NCI-H524 treated with DMSO at 0.1 percent for 48 hours (cell line): ENCODE measurements at places on chromosomes 11 and 22.

- peak; percentile 20 for DNase-seq
These were observed 34.4 kb upstream of the ZBED5 start for GRCh38 chr11:10892250-10892649.

- no peak for DNase-seq
These were observed 3.6 kb downstream of the PATZ1 start for GRCh38 chr22:31342389-31343140.

DNA sequence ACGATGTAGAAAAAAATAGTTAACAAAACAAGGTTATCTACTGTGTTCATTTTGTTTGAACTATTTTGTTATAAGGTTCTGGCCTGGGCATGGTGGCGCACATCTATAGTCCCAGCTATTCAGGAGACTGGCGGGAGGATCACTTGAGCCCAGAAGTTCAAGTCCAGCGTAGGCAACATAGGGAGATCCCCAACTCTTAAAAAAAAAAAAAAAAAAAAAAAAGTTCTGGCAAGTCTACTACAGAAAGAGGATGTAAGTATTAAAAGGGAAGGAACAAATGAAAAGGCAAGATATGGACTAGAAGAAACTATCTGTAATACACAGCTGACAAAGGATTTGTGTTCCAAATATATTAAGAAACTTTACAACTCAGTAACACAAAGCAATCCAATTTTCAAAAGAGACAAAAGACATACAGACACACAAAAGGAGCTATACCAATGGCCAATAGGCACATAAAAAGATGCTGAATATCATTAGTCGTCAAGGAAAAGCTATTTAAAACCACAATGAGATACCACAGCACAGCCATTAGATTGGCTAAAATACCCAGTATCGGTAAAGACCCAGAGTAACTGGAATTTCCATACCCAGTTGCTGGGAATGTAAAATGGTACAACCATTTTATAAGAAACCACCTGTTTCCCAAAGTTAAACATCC lies 27.4 kb downstream of the RRAS2 start:
- DNase-seq, result no peak

- DNase-seq, result no peak
These were observed 2.9 kb downstream of the RPL3 start for GRCh38 chr22:39316440-39317083.

GRCh38 chr11:36499315-36499714 lies 10.8 kb downstream of the TRAF6 start:
- DNase-seq, result no peak

- no peak for DNase-seq
These were observed 3.8 kb downstream of the KCNC1 start for GRCh38 chr11:17738151-17738973.

DNA sequence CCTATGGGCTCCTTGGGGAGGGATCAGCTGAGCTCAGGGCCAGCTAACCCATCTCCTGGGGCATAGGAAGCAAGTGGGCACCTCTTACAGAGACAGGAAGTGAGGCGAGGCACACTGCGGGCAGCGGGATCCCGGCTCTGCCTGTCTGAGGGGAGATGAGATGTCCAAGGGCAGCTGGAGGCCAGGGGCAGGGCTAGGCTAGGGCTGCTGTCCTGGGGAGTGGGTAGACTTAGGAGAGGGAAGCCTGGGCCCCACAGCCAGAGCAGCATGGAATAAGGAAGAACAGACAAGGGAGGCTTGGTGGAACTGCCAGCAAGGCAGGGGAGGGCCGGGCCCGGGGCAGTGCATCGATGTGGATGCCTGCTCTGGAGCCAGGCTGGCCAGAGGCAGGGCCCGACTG lies 76.3 kb downstream of the MORC2 start:
- no peak for DNase-seq

DNA sequence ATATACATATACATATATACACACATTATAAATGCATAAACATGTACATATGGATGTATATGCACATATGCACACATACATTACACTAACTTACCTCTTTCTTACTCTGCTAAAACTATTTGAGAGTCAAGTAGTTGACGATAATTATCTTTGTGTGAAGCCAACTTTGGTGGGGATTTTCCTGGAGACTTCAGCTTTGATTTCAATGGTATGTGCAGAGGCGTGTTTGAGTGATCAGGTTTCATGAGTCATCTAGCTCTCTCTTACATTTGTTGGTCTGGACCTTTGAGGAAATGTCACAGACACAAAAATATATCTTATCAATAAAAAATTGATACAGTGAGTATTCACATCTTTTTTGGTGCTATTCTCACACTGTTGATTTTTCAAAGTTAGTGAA lies 769.1 kb upstream of the LUZP2 start:
- DNase-seq, result no peak

DNA sequence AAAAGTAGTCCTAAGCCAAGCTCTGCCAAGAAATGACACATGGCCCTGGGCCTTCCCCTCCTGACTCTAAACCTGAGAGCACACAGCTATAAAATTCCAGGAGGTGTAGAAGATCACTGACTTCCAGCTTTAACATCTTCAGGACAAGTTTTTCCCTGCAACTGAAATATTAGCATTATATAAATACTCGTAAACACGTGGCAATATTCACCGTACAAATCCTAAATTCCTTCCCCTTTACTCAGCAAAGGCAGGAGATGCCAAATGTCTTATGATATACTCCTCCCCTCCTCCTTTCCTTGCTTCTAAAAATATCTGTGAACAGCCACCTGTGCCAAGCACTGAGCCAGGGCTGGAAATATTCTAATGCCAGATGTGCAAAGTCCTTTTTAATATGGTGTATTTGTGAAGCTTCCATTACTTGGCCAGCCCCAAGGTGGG lies 194.0 kb downstream of the LARGE1 start:
- DNase-seq, result no peak

DNA sequence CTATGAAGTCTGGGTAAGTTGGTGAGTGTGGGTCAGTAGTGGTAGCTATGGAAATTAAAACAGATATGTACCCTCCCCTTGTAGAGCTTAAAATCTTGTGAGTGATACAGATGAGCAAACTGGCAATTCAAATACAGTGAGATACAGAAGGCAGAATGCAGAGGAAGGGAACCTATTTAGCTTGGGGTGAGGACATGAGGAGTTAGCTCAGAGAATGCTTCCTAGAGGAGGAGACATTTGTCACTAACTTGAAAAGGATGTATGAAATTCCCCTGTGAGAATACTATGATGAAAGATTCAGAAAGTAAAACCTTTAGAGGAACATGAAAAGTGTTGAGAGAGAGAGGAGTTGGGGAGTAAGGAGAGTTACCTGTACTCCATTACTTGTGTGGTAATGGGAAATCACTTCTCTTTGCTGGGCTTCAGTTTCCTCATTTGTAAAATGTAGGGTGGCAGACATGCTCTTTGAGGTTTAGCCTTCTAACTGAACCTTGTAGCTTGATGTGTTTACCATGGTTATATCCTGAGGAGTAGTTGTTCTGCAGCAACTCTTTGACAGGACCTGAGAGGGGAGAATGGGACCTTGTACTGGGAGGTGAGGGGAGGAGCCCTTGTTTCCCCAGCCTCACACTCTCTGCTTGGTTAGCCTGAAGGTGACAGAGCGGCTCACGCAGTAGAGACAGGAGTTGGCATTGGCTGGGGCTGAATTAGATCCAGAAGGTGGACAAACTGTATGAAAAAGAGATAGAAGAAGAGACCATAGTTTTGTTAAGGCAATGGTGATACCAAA lies 17.9 kb downstream of the SWAP70 start:
- DNase-seq, result no peak

DNA sequence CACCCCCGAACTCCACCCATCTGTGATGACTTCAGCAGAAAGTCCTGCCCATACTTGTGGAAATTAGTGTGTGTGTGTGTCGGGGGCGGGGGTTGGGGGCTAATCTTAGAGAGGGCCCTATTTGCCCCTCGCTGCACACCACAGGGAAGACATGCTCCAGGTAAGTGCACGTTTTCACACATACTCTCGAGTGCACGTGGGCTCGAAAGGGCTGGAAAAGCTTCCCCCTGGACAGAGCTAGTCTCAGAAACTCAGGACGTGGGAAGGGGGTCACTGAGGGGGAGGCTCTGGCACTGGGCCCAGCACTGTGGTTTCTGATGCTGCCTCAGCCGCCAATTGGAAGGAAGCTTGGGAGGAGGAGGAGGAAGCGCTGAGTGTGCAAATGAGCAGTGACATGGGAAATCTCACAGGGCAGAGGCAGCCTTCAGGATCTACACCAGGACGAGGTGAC lies 40.7 kb upstream of the CD82 start:
- no peak for DNase-seq

DNA sequence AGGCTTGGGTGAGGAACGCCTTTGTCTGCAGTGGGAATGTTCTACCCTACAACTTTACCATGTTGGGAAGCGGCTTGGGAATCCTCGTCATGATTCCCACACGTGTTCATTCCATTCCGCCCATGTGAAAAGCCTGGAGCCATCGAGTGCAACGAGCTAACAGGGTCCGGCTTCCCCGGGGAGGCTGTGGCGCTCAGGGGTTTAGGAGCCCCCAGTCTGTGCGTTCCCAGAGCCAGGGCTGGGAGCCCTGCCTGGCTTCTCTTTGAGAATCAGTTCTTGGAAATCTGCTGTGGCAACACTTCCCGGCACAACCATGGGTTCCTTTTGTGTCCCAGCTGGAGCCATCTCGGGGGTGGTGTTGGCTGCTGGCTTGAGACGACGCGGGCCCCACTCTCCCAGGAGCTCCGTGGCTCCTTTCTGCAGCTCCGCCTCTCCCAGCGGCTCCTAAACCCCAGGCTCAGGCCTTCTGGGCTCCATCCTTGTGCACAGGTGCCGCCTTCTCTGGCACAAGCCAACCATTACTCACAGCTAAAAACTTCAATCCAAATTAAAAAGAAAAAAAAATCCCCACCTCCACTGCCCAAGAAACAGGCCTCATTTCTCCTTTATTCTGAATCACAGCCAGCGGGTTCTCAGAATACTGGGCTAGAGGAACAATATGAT lies 18.7 kb upstream of the PPFIA1 start:
- DNase-seq, result no peak

- no peak for DNase-seq
These were observed 87.8 kb downstream of the MIAT start for GRCh38 chr22:26744892-26745808.

DNA sequence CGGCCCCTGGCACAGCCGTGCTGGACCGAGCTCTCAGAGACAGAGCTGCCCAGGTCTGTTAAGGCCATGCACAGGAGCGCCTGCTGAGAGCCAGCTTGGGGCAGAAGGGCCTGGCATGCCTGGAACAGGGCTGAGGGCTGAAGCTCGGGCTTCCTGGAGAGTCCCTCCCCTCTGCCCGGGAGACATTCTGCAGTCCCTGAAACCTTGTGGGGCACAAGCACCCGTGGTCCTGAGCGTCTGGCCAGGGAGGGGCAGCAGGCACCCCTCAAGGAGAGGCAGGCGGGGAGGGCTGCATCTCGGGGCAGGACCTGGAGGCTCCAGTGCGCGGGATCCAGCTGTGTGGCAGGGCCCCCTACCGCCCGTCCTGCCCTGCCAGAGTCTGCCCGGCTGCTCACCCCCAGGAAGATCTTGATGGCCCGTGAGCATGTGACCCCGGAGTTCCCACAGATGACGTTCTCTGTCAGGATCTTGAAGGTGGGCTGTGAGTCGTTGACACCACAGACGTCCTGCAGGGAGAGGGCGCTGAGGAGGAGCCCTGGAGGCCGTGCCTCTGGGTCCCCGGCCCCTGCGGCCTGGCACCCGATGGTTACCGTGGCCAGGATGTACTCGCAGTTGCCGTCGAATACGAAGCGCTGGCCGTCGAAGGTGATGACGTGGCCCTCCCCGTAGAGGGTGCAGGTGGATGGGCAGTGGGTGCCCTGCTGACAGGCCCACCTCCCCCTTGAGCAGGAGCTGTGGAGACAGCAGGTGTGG lies 10.9 kb downstream of the MUC6 start:
- no peak for DNase-seq

GRCh38 chr11:44997566-44997965 lies 46.9 kb upstream of the TP53I11 start:
- peak; percentile 86 for DNase-seq

DNA sequence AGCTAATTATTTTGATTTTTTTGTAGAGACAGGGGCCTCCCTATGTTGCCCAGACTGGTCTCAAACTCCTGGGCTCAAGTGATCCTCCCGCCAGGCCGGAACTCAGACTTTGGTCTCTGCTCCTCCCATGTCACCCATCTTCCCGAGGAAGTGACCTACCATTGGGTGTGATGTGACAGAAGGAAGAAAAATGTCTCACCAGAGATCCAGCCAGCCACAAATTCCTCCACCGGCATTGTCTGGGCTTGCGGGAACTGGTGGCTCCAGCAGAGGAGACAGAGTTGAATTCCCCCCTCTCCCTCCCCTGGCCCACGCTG lies 772 bp downstream of the SLC25A45 start:
- DNase-seq, result no peak

DNA sequence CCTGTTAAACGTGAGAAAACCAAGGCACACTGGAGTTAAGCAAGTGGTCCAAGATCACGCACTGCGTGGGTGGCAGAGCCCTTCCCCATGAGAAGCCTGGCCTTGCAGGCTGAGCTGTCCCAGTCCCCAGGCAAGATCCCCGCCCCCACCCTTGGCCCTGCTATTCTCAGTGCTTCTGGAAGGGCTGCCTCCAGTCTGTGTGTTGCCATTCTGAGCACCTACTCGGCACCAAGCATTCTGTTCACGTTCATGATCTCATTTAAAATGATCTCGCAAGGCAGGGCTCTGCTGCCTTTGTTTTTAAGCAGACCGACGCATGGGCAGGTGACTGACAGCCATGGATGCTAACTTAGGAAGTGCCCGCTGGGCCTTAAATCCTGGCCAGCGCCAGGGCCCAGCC lies 62.8 kb downstream of the PHF21B start:
- no peak for DNase-seq

GRCh38 chr22:36744413-36744765 lies 31.5 kb downstream of the IFT27 start:
- DNase-seq, result no peak

GRCh38 chr11:130218501-130219070 lies 59.0 kb downstream of the ST14 start:
- no peak for DNase-seq

GRCh38 chr11:107927559-107927958 lies 689 bp upstream of the RAB39A start:
- DNase-seq, result no peak

DNA sequence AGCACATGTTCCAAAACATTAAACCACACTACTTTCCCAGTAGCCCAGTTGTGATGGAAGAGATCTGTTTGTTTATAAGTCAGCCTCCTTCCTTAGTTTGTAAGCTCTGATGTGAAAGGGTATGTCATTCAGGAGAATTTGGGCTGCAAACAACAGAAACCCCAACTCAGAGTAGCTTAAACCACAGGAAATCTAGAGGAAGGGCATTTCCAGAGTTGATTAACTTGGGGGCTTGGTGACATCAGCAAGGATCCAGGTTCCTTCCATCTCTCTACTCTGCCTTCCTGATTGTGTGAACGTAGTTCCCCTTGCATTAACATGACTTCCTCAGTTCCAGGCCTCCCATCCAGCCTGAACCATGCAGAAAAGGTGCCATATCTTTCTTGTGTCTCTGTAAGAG lies 6.5 kb upstream of the FJX1 start:
- no peak for DNase-seq

DNA sequence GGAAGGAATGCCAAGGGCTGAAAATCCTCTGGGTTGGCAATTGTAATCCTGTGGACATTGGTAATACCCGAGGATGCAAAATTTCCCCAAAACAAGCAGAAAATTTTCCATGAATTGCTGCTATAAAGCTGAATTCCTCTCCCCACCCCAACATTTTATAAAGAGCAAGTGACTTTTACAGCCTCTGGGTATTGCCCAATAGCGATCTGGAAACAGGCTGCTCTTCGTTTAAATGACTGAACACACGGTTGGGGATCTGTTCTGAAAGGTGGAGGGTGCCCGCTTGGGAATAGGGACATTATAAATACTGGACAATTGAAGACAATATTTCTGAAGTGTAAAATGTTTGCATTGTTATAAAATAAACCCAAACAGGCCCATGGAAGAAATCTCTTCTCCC lies 20.6 kb downstream of the EHF start:
- no peak for DNase-seq

- DNase-seq, result no peak
These were observed 29.9 kb downstream of the TRPC6 start for GRCh38 chr11:101553891-101554292.
